Cortex of kidney (tissue), 1 donor: ENCODE measurements at places on chromosomes 3 and 15.

DNA sequence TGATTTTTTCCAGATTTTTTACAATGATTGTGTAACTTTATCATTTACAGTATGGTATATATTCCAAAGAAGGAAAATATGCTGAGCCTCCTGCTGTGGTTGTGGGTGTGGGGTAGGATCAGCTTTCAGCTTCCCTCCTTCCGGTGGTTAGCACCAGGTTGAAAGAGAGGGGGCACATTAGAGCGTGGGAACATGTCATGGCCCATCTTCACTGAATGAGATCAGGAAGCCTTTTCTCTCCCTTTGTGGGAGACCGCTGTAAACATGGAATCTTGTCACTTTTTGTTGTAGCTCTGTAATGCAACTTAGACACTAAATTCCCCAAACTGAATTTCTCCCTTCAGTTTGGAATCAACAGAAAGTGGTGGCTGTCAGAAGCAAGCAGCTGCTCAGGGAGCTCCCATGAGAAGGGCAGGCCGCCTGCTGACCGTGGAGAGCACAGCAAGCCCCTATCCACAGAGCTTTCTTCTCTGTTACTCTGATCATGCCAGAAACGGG is 86.7 kb upstream of the LIMD1 start:
- DNase-seq: no peak

DNA sequence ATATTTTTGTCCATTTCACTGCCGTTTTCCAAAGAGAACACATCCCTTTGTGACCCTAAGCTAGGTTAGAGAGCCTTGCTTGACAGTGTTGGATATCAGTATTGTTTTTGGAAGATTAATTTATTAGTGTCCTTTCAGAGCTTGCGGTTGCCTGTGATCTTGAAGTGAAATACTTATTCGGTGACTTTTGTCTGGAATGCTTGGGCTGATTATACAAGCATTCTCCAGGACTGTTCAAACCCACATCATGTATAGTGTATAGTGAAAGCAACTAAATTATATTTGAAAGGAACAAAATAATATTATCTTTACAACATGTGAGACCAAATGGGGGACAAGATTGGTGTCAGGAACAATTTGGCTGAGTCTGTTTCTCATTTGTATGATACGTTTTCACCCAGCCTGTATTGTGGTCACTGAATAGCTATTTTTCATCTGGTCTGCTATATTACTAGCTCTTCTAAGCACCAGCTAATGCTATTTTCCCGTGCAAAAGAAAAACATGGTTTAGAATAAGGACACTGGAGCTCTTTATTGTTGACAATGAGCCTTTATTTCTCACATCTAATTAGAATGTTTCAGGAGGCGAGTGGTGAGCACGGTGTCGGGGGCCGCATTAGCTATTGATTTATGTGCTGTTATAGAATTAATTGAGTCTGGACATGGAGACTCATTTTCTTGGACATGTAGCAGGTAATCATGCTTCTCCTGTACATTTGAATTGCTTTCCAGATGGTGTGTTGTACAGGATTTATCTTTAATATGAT is 158.1 kb downstream of the APBA2 start:
- DNase-seq: no peak

- DNase-seq: no peak
These were observed 503.9 kb downstream of the MAGI1 start for GRCh38 chr3:65534805-65535204.

- DNase-seq: no peak
These were observed 33.4 kb downstream of the MAGEF1 start for GRCh38 chr3:184678317-184679055.

- DNase-seq: no peak
These were observed 238.9 kb downstream of the SUCLG2 start for GRCh38 chr3:67415511-67415910.

- no peak for DNase-seq
These were observed 6.2 kb downstream of the RPL22L1 start for GRCh38 chr3:170863816-170864215.
